Nephron progenitor cell (in vitro differentiated cells): ENCODE measurements at places on chromosomes 5 and 9.

DNA sequence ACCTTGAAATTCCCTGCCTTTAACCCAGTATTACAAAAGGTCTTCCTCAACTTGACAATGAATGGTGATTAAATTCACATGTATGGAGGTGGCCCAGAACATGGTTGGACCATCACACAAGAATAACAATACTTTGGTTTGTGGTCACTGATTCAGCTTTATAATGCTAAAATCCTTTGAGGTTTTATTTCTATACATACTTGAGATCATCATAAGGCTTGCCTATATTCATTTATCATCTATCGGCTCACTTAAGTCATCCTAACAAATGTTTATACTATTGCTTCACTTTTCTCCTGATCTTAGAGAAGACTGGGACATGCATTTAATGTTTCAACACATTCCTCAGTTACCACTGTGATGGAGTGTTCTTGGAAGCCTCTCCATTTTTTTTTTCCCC is 191.3 kb downstream of the DMAC1 start:
- DNase-seq: no peak

DNA sequence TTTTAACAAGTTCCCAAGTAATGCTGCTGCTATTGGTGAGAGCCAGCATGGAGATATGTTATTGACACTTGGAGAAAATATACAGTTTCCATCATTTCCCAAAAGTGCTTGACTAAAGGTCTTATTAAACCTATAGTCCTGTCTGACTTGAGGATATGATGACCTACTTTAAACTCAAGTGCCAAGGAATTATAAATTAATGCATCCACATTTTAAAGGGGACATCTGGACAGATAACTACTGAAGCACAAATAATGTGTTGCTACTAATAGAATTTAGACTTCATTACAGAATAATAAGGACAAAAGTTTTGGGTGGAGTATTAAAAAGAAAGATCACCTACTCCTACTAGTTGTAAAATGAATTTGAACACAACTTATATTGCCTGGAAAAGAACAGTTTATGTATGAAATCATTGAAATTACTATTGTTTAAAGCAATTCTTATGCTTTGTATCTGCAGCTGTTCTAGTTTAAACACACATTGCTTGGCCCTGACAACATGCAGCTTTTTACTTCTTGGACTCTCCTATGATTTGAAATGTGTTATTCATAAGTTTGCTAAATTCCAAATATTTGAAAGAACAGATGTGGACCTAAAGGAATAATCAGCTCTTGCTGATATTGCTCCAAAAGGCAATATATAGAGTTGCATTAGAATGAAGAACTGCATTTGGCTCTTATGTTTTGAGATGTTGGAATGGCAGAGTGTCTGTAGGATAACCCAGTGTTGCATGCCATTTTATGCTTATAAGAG is 73.4 kb downstream of the SGCD start:
- DNase-seq: no peak

DNA sequence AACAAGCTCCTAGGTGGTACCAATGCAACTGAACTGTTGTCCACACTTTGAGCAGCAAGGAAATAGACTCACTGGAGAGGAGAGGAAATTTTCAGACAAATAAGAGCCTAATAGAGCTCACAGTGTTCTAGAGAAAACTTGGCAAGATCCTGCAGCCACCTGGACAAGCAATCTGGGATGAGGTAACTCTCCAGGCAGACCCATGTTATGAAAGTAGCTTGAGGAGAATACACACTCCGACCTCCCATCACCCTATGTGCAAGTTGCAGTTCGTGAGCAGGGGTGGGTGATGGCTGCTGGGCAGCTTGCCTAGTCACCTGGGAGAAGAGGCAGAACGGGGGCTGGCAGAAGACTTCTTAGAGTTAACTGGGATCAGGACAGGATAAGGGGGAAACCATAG is 102.2 kb downstream of the KLF4 start:
- DNase-seq: no peak

DNA sequence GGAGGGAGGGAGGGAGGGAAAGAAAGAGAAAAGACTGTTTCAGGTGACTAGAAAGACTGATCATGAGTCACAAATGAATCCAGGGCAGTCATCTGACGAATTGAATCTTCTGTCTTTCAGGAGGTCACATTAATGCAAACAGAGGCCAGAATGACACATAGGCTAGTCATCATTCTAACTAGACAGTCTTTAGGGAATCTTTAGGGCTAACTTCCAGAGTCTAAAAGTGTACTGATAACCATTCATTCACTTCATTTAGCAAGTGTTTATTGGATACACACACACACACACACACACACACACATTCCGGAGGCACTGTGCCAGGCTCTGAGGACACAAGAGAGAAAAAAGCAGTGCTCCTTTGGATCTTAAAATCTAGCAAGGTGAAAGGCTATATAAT is 156.7 kb downstream of the EBF1 start:
- DNase-seq: no peak

- no peak for DNase-seq
Observed at GRCh38 chr5:77709340-77709739, 66.8 kb downstream of the TBCA start.

DNA sequence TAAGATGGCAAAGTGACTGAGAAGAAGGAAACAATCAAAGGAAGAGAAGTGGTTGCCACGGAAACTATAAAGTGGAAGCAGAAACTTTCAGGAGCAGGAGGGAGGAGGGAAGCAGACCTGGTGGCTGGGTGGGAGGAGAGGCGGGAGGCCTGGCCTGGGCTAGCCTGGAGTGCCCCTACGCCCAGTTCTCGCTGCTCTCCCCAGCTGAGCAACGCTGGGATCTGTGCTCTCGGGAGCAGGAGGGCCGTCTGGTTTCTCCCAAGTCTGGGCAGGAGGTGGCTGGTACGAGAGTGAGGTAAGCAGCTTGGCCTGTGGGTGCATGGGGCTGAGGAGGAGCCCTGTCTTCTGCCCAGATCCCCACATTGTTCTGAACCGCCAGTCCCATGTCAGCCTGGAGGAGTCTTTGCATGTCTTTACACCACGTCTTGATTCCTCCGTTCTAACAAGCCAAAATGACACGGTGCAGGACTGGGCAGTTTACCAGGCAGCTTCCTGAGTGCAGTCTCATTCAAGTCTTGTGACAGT is 15.0 kb upstream of the DAB2IP start:
- DNase-seq: no peak

DNA sequence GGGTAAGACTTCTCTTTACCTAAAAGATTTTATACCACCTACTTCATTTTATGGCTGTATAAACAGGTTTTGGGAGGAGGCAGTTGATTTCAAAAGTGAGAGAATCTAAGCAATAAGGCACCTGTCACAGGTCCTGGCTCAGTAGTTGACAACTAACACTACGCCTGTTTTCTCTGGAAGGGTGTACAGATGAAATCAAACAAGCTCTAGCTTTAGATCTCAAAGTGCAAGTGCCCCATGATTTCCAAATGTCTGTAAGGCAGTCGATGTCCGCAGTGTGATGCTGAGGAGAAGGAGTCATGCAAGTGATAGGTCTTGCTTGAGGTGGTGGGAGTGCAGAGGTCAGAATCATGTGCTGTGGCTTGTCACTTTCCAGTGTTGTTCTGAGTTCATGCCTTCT is 66.1 kb downstream of the GPR21 start:
- no peak for DNase-seq

DNA sequence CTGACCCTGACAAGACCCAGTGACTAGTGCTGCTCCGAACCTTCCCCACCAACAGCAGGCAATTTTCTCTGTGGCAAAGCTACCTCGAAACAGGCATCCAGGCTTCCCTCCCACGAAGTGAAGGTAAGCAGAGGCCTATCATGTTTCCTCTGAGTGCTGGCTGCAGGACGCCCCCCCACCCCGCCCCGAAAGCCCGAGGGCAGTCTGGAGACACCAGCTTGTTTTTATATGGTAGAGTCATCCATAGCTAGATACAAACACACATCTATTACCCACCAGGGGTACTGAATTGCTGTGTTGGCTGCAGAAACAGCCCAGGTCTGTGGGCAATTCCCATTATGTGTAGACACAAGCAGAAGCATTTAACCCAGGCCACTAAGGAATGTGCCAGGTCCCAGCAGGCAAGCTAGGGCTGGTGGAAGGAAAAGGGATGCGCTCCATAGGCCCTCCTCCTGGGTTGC is 40.4 kb downstream of the LIX1 start:
- DNase-seq: peak; percentile 19

DNA sequence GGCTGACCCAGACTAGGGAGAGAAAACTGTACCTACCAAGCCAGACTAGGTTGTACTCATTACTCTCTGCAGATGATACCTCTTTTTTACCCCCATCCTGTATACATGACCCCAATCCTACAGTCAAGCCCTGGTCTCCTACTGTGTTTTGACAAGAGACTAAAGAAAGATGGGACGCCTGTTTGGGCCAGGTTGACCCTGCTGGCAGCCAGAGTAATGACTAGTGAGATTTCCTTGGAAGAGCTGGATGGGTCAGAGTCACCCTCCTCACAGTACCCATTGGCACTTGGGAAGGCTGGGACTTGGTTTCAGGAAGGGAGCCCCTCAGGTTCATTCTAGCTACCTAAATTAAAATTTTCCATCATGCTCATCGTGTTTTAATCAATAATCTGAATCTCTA is 89.7 kb upstream of the NR4A3 start:
- no peak for DNase-seq

DNA sequence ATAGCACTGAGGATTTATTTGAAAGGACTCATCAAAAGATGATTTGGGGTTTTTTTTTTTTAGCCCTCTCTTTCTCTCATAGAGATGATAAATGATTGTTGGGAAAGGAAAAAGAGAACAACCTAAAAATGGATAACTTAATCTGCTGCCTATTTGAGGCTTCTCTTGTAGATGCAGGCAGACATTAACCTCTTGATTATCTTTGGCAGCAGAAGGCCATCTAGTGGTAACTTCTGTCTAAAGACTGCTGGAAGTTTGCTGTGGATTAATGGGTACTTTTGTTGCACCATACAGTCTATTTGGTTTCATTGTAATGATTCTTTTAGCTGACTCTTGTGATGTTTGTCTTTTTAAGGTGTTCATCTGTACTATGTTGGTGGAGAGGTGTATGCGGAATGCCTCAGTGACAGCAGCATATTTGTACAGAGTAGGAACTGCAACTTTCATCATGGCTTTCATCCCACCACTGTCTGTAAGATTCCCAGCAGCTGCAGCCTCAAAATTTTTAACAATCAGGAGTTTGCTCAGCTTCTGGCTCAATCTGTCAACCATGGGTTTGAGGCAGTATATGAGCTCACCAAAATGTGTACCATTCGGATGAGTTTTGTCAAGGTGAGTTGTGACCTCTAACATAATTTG is 18.8 kb downstream of the SMIM32 start:
- DNase-seq: no peak

DNA sequence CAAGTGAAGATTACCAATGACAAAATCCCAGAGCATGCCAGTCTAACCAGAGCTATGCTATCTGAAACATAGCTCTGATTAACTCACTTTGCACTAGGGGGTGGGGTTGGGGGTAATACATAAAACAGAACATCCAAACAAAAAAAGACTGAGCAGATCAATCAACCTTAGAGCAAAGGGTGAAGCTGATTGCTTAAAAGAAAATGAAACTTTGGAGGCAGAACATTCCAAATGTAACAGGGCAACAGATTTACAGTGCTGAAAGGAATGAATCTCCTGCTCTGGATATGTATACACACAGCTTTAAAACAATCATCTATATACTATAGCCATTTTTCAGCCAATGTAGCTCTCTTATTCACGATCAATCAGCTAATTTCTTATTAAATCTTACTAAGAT is 4.9 kb downstream of the IL6ST start:
- DNase-seq: no peak

DNA sequence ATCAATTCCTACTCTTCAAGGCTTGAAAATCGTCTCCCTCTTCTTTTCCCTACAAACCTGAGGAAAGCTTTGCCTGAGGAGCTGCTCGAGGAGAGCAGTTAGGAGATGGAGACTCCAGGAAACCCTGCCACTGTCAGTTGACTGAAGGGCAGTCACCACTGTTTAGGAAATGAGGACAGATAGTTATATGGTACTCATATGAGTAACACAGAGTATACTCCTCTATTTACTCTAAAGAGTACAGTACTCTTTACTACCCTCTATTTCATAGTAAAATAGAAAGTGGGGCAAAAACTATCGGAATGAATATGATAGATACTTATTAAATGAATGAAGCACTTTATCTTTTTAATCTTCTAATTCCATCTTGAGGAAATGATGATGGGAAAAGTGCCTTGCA is 115.8 kb downstream of the MAPKAP1 start:
- DNase-seq: no peak

GRCh38 chr9:108012886-108013665 is 523.5 kb upstream of the KLF4 start:
- DNase-seq: no peak

DNA sequence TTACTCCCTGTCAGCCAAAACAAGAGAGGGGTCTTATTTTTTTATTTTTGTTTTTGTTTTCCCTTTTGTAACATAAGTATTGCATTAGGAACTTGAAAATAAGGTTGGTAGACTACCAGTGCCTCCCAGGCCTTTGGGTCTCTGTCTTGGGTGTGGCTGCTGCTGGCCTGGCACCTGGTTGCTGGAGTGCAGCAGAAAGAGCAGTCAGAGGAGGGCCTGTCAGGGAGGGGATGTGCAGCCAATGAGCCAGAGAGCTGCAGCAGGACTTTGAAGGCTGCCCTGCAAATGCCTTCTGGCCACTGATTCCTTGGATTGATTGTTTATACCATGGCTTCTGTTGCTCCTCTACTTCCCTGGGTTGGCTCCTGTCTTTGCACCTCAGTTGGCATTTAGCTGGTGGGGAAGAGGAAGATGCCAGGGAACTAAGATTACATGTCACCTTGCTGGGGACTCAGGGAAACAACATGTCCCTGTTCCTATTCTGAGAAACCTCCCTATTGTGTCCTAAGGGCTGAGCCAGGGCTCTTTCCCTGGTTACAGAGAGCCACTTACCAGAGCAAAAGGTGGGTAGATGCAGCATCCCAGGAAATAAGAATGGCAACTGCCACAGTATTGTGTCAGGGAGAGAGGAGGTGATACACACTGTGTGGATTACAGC is 66.6 kb downstream of the ANGPTL2 start:
- DNase-seq: no peak

GRCh38 chr5:119275601-119276173 is 80.1 kb upstream of the TNFAIP8 start:
- no peak for DNase-seq

- DNase-seq: no peak
Observed at GRCh38 chr5:163535290-163535689, 29.9 kb downstream of the MAT2B start.

DNA sequence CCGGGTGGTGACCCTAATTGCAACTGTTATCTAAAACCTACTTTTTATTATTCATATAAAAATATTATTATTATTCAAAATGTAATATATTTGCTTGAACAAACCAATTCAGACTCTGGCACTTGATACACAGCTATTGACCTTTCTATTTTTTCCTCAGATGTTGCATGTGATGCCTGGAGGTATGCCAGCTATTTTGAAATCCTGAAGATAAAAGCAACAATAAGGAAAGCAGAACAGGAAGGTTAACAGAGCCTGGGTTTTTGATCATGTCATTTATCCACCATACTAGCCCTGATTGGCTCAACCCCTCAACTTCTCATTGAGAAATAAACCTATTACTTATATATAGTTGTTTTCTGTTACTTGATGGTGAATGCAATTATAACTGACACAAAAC is 340.9 kb upstream of the KIF2A start:
- no peak for DNase-seq
